ENCODE measurements at places on chromosomes 5 and 9. TPM values are rescaled to one million over a fixed set of nuclear protein-coding genes. Genes with fewer than 3 reads are reported as not detected.
A peak's percentile ranks its signal among the peaks of the same experiment; 100 is the strongest.

The ZNF608 gene
- 20.8 TPM for total RNA-seq

The FOXD4 gene
- total RNA-seq, result 1.2 TPM

The PCDHB15 gene
- 2.1 TPM for total RNA-seq

The RGS7BP gene
- not detected for total RNA-seq

DNA sequence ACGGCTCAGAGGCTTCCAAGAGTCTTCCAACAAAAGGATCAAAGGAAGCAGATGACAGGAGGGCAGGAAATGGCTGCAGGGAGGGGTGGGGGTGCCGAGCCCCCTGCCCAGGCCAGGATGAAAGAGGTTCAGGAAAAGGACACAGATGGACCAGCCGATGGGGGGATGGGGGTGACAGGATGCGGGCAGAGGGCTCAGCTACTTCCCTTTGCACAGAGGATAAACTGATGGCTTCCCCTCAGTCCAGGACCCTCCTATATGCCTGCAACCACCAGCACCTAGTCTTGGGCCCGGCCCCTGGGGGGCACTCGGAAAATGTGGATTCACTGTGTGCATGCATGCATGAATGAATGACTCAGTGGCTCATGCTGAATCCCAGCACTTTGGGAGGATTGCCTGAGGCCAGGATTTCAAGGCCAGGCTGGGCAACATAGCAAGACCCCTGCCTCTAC lies 148.2 kb downstream of the C9orf50 start:
- no peak for DNase-seq

GRCh38 chr9:126488310-126488709 lies 125.4 kb upstream of the LMX1B start:
- no peak for DNase-seq

- DNase-seq, result peak; percentile 24
Observed at GRCh38 chr9:97386733-97387503, 25.0 kb upstream of the TDRD7 start.

DNA sequence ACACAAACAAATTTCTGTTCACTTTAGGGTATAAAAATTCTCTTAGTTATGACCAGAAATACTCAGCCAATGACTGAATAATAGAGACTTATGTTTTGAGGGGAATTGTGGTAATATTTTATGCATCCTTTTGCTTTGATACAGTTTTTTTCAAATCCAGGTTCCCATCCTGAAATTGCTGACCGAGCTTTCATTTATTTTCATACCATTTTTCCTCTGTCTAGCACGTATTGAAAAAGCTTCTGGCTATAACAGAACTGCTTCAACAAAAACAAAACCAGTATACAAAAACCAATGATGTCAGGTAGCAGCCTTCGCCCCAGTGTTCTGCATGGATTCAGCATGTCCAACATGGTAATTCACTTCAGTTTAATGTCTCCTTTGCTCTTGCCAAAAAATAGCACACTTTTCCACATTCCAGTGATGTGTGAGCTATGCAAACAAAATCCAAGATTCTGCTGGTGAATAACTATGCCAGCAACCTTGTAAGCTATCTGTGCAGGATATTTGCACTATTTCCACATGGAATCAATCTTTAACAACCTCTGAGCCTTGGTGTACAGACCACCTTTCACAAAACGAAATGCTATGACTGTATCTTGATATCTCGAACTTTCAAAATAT lies 22.0 kb downstream of the CCNH start:
- DNase-seq, result no peak

- no peak for DNase-seq
Observed at GRCh38 chr5:126809916-126810315, 33.0 kb downstream of the LMNB1 start.

DNA sequence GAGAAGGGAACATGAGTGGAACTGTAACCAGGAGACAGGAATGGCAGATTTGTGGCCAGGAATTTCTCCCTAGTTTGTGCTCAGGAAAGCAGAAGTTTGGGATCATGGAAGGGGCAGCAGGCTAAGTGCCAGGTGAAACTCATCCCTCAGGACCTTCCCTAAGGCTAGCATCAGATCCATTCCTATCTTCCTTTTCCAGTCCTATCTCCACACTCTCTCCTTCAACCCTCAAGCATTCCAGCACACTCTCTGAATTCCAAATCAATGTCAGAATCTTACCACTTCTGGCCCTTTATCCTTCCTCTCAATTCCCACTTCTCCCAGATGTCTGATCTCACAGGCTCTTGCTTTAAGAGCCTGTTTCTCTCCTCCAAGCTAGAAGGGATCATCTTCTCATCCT lies 53.2 kb upstream of the GRIA1 start:
- no peak for DNase-seq

Measured in H4 (cell line).